Osteoblast (primary cell): ENCODE measurements at places on chromosomes 4 and X. TPM values are rescaled to one million over a fixed set of nuclear protein-coding genes. Genes with fewer than 3 reads are reported as not detected.

GRCh38 chr4:8554555-8555100, 25.6 kb upstream of the GPR78 start:
- no peaks in the 10 kb centered on the region for H3K36me3 ChIP-seq
- no peaks in the 10 kb centered on the region for H3K27me3 ChIP-seq
- peaks cover 6% of the 10 kb centered on the region for H3K4me1 ChIP-seq
- no peak overlapping the region for H3K4me3 ChIP-seq
- H3K27ac ChIP-seq: no peak overlapping the region

The P2RY4 gene
- under 0.01 and 0.29 TPM in 2 replicates for total RNA-seq

GRCh38 chrX:136827026-136827425, 46.3 kb upstream of the ARHGEF6 start:
- no peak overlapping the region for H3K27ac ChIP-seq
- H3K36me3 ChIP-seq: no peaks in the 10 kb centered on the region
- no peak overlapping the region for H3K4me3 ChIP-seq
- DNase-seq: no peak

DNA sequence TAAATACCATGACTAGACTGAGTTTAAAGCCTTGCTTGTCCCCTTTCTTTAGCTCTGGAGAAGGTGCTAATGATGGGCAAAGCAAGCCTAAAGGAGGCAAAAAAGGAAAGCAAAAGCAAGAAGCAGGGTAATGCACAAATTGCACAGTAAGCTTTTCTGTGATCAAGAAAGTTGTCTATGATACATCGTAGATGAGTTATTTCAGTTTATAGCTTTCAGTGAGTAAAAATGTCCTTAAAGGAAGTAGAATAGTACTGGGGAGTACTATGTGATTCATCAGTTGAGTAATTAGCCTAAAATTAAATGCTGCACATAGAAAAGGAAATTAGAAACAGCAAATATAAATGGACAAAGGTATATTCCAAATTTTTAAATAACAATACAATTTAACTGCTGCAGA, 50.2 kb upstream of the PDE5A start:
- H3K36me3 ChIP-seq: no peaks in the 10 kb centered on the region
- no peak for DNase-seq
- H3K27me3 ChIP-seq: no peaks in the 10 kb centered on the region
- H3K4me3 ChIP-seq: peak overlapping the region; percentile 27

DNA sequence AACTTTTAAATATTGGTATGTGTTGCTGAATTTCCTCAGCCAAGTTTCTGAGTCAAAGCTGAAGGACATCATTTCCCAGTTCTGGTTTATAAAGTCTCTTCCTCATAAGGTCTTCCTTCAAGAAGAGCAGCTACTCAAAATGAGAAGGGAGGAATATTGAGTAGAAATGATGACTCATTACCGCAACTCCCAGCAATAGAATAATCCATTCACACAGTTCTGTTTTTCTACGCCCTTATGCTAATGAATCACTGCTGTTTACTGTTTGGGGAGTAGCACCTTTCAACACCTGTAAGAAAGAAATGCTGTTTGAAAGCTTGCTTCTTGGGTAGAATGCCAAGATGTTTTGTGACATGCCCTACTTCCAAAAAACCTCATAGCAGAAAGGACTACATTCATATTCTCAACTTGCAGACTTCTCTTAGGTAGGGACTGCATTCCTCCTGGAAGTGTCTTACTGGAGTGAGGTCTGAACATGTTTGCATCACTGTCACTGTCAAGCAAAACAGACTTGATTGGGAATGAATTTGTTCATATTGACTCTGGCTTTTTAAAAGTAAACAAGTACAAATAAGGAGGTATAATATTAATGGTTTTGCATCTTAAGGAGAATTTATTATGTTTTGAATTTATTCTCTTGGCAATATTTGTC, 147.2 kb upstream of the BANK1 start:
- H3K27me3 ChIP-seq: peaks cover 6% of the 10 kb centered on the region
- no peak overlapping the region for H3K4me3 ChIP-seq
- no peak for DNase-seq
- H3K4me1 ChIP-seq: no peaks in the 10 kb centered on the region

- no peaks in the 10 kb centered on the region for H3K4me1 ChIP-seq
- H3K36me3 ChIP-seq: no peaks in the 10 kb centered on the region
- no peak overlapping the region for H3K27ac ChIP-seq
- DNase-seq: no peak
- H3K4me3 ChIP-seq: no peak overlapping the region
Measured at GRCh38 chr4:110998320-110998719, 375.4 kb upstream of the PITX2 start.

DNA sequence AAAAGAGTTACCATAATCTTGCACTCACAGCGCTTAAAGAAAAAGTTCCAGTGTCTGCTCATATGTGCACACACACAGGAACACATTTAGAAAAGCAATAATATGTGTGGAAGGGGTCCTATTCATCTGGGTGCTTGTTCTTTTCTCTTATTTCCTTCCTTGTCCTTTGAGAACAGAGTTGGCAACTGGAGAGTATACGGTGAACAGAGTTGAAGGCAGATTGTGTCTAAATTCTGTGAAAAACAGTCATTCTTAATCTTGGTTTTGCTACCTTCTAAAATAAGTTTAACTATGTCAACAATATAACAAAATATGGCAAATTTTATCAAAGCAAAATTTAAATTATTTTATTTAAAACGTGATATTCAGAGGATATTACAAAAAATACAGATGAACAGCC, 365.1 kb upstream of the NOCT start:
- no peak overlapping the region for H3K4me3 ChIP-seq
- H3K4me1 ChIP-seq: peaks cover 12% of the 10 kb centered on the region
- H3K27ac ChIP-seq: peak overlapping the region; percentile 77
- H3K36me3 ChIP-seq: no peaks in the 10 kb centered on the region

The CPE gene
- 6.9 and 8.5 TPM in 2 replicates for total RNA-seq

The HPGD gene
- under 0.01 TPM in 1 of 2 replicates, not detected in the other for total RNA-seq

The COL4A6 gene
- not detected in 2 replicates for total RNA-seq

The GABRG1 gene
- not detected in 2 replicates for total RNA-seq

- H3K27ac ChIP-seq: peak within 1 kb of the TSS; percentile 31
- no peaks in the 10 kb centered on the region for H3K36me3 ChIP-seq
- H3K27me3 ChIP-seq: no peaks in the 10 kb centered on the region
- peaks cover 9% of the 10 kb centered on the region for H3K4me1 ChIP-seq
Measured at GRCh38 chr4:85474818-85475630, at the start of gene ARHGAP24. Gene ARHGAP24 (plus strand): TSS chr4:85475150.

The GC gene
- total RNA-seq: not detected in 2 replicates

The ADH5 gene
- total RNA-seq: 265 and 293 TPM in 2 replicates
